CD4-positive, alpha-beta T cell treated with Interleukin-6 at 100 ng/mL for 8 hours (primary cell): ENCODE measurements at places on chromosomes 2 and 18.

DNA sequence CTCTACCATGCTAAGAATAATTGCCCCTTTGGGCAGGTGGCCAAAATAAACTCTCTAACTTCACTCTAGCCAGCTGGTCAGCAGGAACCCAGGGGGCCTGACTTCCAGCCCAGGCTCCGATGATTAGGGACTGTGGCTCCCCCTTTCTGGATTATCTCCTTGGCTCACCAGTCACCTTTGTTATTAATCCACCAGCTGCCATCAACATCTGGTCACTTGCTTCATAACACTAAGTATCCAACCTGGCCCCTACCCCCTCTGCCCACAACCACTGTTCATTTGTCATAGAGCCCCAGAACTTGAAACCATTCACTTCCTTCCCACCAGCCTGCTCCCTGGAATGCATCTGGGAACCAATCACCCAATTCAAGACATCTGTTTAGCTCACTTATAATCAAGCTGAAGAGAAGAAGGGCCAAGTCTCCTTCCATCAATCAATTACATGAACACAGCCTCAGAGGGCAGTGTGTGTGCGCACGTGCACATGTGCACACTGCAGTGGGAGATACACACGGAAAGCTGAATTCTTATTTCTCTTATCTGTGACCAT is 215.1 kb downstream of the ALK start:
- DNase-seq: no peak

- no peak for DNase-seq
Measured at GRCh38 chr18:40546875-40547274, 1408.2 kb upstream of the PIK3C3 start.

DNA sequence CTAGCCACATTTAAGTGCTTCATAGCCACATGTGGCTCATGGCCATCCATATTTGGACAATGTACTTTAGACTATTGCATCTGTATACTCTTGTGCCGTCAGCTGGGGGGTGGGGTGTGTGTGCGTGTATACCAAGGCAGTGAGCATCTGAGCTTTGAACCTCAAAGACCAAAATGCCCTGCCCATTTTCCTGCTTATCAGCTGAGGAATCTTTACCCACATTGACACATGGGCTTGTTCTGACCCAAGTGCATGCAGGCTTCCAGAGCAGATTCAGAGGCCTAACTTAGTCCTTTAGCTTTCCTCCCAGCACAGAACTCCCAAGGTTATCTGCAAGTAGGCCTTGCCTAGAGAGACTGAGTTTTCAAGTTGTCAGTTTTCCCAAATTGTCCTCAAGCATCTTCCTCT is 11.1 kb upstream of the MOCOS start:
- DNase-seq: no peak

DNA sequence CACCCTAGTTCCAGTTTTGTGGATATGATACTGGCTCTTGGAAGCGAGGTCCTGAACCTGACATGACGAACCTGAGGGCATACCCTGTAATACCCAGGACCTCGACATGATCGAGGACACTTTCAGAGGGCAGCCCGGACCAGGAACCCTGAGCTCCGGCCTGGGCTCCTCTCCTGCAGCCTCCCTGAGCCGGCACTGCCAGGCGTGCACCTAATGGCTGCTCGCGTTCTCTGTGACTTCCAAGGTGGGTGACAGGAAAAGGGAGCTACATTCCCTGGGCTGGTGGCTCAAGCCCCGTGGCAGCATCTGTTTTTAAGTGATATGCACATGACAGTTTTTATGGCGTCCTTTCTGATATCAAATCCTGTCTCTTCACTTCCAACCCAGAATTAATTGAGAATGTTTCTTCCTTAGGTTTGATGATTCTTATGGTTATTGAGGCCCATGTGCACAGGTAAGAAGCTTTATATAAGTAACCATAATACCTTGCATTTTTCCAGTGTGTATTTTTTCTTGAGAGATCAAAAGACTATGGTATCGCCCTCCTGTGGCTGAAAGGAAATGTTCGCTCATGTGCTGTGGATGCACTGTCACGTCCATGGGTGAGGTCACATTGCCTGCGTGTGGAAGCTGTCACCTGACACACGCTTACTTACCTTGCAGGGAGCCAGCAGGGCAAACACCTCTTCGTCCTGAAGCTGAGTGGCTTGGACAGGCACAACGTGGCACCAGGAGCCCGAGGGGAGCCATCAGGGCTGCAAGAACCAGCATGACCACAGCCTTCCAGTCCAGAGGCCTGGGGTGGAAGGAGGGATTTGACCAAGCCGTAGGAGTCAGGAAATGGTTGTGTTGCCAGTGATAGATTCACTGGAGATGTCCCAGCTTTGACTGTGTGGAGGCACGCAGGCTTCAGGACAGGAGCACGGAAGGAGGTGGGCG is 367.4 kb upstream of the MYT1L start:
- no peak for DNase-seq

- no peak for DNase-seq
Measured at GRCh38 chr2:208315081-208315788, 49.2 kb downstream of the PIKFYVE start.

GRCh38 chr2:233039212-233039845 is 6.9 kb downstream of the NEU2 start:
- DNase-seq: no peak

- no peak for DNase-seq
Measured at GRCh38 chr18:59055345-59056032, 84.2 kb upstream of the SEC11C start.

DNA sequence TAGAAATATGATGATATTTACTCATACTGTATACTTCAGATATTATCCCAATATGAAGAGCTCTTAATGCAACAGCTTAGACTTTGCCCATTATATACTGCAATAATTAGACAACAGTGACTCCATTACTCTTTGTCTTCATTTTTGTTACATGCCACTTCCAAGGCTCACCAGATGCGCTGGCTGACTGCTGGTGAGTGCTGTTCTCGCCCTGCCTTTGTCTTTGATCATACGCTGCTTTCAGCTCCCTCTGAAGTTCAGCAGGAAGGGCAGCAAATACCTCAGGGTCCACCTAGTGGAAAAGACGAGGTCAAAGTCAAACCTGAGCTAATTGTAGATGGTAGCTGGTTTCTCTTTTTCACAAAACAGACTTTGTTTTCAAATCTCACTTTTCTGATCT is 66.3 kb downstream of the EIF5B start:
- no peak for DNase-seq

DNA sequence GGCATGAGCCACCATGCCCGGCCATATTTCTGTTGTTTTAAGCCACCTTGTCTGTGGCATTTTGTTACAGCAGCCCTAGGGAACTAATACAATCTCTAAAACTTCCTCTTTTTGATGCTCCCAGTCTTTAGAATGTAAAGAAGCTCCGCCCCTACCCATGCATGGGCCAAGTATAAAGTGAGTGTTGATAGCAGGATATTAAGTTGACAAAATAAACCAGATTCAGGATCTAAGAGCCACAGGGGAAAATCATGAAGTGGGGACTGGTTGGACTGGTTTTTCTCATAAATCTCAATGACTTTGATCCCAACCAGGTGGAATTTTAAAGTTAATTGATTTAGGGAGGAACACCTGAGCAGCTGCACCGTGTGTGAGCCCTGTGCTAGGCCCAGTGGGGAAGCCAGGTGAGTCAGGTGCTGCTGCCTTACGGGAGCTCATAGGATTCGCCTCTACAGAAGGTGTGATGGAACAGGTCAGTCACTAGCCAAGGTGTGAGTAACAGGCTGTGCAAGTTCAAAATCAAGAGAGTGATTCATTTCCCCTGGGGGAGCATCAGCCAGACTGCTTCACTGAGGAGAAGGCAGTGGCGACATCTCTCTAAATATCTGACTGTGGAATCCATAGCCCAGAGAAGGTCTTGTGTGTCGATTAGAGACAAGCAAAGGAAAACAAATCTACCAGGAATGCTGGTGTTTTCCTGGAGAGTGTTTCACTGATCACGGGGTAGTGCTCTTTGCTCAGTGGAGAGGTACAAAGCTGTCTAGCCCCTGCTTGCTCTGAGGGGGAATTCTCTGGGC is 63.0 kb upstream of the MSH2 start:
- no peak for DNase-seq

GRCh38 chr2:130825231-130825965 is 11.3 kb upstream of the ARHGEF4 start:
- no peak for DNase-seq

GRCh38 chr18:41809652-41810051 is 145.4 kb upstream of the PIK3C3 start:
- DNase-seq: no peak

DNA sequence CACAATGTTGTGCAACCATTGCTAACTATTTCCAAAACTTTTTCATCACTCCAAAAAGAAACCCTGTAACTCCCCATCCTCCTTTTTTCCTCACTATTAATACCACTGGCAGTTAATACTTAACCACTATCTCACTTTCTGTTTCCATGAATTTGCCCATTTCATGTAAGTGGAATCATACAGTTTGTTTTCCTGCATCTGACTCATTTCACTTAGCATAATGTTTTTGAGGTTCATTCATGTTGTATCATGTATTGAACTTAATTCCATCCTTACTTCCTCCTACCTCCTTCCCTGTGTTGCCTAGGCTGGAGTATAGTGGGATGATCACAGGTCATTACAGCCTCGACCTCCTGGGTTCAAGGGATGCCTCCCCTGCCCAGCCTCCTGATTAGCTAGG is 68.3 kb downstream of the FAM117B start:
- DNase-seq: no peak

- DNase-seq: no peak
Measured at GRCh38 chr2:48600917-48601316, 16.7 kb upstream of the GTF2A1L start.

- no peak for DNase-seq
Measured at GRCh38 chr18:49519101-49519971, 32.3 kb upstream of the C18orf32 start.

DNA sequence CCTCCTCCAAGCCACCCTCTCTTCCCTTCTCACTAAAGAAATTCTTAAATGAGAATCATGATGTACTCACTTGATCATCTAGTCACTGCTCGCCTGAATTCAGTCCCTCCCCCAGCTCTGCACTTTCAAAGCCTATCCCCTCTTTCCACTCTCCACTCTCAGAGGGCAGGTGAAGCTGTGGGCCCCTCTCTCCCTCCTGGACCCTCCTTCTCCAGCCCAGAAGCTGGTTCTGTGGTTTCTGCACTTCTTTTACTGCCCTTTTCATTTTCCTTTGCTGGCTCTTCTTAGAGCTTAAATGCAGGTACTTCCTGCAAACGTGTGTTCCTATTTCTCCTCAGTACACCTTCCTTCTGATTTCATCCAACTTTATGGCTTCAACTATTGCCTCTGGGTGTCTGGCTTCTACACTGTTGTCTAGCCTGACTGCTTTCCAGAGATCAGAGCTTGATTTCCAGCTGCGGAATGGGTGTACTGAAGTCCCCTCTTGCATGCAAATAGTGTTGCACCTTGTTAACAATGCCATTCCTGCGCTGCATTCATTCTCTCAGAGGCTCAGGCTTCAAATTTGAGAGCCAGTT is 15.3 kb upstream of the TXNDC2 start:
- DNase-seq: no peak

- DNase-seq: no peak
Measured at GRCh38 chr2:68878071-68878711, 7.0 kb upstream of the BMP10 start.

- no peak for DNase-seq
Measured at GRCh38 chr2:75609937-75610508, 36.6 kb upstream of the MRPL19 start.

DNA sequence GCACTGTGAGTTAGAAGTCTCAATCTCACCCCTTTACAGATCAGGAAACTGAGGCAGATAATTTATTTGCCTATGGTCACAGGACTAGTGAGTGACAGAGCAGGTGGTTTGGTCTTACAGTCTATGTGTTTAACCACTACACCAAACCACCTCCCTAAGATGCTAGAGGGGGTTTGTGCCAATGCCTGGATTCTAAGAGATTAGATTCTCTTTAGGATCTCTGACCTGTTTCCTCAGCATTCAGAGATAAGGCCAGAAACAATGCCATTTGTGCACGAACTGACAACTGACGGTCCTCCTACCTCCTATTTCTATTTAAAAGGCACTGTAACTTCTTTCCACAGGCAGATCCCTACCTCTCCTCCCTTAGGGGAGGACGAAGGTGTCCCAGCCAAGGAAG is 2.3 kb upstream of the SLC20A1 start:
- no peak for DNase-seq

- DNase-seq: no peak
Measured at GRCh38 chr2:212242724-212243123, 295.9 kb downstream of the ERBB4 start.

- no peak for DNase-seq
Measured at GRCh38 chr2:15195813-15196212, 365.3 kb downstream of the NBAS start.

GRCh38 chr2:233840520-233840919 is 13.8 kb downstream of the HJURP start:
- DNase-seq: no peak

DNA sequence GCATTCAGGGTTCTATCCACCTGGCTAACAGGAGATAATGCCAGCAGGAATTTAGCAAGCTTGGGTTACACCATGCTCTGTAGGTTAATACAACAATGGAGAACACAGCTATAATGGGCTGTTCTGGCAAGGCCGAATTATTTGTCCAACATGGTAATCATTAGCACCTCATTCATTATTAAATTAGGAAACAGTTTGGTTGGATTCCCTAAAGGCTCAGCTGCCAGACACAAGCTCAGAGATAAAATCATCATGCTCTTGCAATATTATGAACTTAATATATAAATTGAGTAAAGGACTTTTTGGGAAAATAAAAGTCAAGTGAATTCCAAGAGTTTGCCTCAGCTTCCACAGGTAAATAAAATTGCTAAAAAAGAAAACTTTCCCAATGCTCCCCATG is 166.4 kb downstream of the ANKRD44 start:
- DNase-seq: no peak

DNA sequence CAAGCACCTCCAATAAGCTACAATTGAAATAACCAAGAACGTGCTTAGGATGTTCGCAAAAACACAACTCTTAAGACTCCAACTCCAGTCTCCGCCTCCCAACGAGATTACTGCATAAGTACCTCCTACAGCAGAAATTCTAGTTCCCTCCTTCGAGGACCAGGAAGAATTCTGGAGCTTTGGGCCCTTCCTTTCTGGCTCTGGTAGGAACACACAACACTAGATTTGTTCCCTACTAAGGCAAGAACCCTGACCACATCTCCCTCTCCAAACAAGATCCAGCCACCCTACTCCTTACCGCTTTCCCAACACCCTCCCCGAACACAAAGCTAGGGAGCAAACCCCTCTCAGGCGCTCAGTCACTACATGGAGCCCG is 721 bp downstream of the ADAM17 start:
- peak; percentile 17 for DNase-seq

DNA sequence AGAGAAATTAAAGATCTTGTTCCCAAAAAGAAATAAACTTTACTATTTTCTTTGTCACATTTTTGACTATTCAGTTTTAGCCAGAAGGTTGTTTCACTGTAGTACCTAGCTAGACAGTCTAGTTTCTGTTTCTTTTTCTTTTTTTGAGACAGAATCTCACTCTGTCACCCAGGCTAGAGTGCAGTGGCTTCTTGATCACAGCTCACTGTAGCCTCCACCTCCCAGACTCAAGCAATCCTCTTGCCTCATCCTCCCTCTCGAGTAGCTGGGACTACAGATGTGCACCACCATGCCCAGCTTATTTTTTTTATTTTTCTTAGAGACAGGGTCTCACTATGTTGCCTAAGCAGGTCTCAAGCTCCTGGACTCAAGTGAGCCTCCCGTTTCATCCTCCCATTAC is 2.2 kb downstream of the RBM45 start:
- DNase-seq: no peak
